ENCODE measurements at places on chromosomes 4 and X.

GRCh38 chr4:111046811-111047210, 423.9 kb upstream of the PITX2 start:
- no peak overlapping the region for H3K4me3 ChIP-seq
- no peak overlapping the region for H3K27ac ChIP-seq
- no peak for DNase-seq

DNA sequence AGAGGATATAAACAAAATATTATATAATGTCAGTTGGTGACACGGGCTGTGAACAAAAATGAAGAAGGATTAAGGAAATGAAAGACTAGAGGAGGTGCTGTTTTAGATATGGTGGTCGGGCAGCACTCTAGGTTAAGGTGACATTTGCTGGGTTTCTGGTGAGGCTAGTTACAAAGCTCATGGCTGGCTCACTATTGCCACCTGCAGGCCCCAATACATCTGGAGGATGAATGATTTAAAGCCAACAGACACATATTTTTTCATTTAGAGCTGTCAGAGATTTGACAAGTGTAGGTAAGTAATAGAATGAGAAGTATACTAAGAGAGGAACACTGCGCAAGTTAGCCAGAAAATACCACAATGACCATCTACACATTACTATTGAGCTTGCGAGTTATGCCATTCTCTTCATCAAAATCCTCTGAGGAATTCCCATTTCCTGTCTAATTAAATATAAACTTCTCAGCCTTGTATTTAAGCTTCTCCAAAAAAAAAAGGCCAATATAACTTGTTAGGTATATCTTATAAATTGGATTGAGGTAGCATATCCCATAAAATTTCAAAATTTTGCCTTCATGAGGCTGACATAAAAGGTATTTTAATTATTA, 6.4 kb upstream of the FGG start:
- peak; percentile 60 for DNase-seq
- H3K27ac ChIP-seq = no peak overlapping the region
- no peaks in the 10 kb centered on the region for H3K27me3 ChIP-seq

GRCh38 chr4:103075435-103075893, 1.1 kb downstream of the SLC9B2 start:
- no peaks in the 10 kb centered on the region for H3K36me3 ChIP-seq
- H3K4me3 ChIP-seq = no peak overlapping the region
- H3K4me1 ChIP-seq = peaks cover 14% of the 10 kb centered on the region
- H3K27ac ChIP-seq = no peak overlapping the region
- no peaks in the 10 kb centered on the region for H3K27me3 ChIP-seq
- DNase-seq = no peak

DNA sequence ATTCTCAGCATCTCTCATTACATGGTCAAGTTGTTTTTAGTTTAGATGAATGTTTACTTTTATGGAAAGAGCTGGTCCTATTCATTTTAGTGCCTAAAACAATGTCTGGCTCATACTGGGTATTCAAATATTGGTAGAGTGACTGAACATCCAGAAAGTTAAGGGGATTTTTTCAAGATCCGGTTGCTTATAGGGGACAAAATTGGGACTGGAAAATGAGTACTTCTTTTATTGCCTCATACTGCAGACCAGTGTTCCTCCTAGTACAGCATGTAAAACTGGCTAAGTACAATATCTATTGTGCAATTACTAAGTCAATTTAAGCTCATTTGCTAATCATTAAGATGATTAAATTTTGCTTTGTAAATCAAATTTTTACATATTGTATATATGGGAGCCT, 13.9 kb downstream of the RP2 start:
- no peak overlapping the region for H3K4me3 ChIP-seq
- H3K36me3 ChIP-seq = no peaks in the 10 kb centered on the region

DNA sequence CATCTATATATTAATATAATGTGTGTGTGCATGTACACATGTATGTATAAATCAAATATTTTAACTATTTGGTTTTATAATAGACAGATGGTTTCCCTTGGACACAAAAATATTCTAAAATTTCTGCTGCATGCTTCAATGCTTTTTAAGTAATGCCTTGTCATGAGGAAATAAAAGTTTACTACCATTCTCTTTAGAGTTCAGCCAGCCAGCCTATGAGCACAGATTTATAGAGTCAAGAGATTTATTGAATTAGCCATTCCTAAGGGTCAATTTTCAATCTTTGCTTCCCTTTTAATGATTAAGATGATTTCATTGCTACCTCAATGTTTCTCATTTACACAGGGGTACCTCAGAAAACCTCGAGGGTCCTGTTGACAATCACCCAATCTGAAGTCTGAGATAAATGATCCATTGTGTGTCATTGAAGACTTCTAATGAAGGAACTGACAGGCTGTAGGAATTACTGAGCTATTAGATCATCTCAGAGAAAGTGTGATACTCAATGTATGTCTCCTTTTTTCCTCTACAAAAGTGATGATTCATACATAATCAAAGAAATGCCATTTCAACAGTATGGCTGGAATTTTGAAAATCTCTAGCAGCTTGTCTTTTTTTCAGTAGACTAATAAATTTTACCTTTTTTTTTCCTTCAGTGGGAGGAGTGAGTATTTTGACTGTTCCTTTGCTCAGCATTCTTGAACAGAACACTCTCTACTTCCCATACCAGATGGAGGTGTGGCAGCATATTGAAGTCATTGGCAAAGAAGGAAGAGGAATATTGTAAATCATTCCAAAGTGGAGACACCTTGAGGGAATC, 222.6 kb upstream of the PCDH18 start:
- no peak for DNase-seq
- no peaks in the 10 kb centered on the region for H3K27me3 ChIP-seq
- no peak overlapping the region for H3K4me3 ChIP-seq
- H3K27ac ChIP-seq = no peak overlapping the region

DNA sequence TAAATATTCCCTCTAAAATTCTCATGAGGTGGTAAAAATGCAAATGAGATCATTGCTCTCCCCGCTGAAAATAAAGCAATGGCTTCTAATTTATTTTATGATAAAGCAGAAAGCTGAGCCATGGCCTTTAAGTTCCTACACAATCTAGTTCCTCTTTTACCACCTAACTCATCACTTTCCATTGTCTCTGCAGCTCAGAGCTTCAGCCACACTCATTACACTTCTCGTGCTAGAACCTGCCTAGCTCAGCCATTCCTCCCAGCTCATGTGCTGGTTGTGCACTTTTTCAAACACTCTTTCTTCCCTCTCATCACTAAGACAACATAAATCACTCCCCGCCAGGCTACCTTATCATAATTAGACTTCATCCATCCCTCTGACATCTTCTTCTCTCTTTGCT, 1112.1 kb upstream of the PRKX start:
- no peak overlapping the region for H3K4me3 ChIP-seq
- H3K36me3 ChIP-seq = no peaks in the 10 kb centered on the region
- H3K27ac ChIP-seq = no peak overlapping the region
- no peaks in the 10 kb centered on the region for H3K4me1 ChIP-seq

GRCh38 chr4:98932539-98932938, 3.6 kb upstream of the EIF4E start:
- H3K36me3 ChIP-seq = no peaks in the 10 kb centered on the region
- no peak overlapping the region for H3K27ac ChIP-seq
- no peak for DNase-seq
- no peak overlapping the region for H3K4me3 ChIP-seq

DNA sequence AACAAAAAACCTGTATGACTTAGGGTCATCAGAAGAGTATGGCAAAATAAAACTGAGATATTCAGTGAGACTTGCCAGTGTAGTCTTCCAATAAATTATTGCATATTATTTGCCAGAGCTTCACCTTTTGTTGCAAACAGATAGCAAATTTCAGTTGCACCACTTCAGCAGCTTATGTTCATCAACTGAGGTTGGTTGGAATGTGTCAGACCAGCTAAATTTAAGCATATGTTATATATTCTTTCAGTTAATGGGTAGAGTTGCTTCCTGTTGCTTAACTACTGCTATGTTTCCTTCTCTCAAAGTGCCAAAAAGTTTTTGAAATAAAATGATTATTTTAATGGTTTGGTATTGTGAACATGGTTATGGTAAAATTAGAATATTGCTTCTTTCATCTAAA, 61.5 kb downstream of the GALNT7 start:
- no peak overlapping the region for H3K27ac ChIP-seq
- H3K4me1 ChIP-seq = no peaks in the 10 kb centered on the region
- H3K4me3 ChIP-seq = no peak overlapping the region
- DNase-seq = no peak
- H3K27me3 ChIP-seq = no peaks in the 10 kb centered on the region

DNA sequence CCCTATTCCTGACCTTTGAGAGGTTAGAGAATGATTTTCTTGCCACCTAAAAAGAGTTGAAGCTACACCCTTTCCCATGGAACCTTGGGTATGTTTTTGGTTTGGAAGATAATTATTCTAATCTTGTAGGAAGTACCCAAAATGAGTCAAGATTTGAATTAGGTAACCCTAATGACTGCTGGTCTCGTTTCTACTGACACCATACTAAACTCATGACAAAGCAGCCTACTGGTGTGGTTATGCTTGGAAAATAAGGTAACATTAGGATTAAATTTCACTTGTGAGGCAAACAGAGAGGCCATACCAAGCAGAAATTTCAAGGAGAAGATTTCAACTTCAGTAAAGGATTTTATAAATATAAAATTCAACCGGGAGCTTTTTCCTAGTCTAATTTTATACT, 107.9 kb downstream of the FBXW7 start:
- no peak for DNase-seq
- H3K4me1 ChIP-seq = peaks cover 12% of the 10 kb centered on the region
- no peaks in the 10 kb centered on the region for H3K27me3 ChIP-seq
- H3K4me3 ChIP-seq = no peak overlapping the region
- no peak overlapping the region for H3K27ac ChIP-seq

DNA sequence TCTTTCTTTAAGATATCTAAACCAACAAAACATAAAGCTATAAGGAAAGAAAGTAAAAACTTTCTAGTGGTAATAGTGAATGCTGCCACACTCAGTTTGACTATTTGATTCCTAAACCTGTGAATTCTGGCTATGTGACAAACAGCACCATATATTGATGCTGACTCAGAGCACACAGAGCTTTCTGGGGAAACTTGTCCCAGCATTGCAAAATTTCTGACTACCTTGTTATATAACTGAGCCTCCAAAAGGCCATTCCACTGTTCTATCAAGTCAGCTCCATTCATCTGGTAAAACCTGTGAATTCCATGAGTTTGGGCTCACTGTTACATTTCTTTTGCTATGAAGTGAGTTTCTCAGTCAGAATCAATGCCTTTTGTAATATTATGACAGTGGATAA, 1229.7 kb downstream of the PCDH18 start:
- H3K36me3 ChIP-seq = no peaks in the 10 kb centered on the region
- no peak overlapping the region for H3K4me3 ChIP-seq
- no peak overlapping the region for H3K27ac ChIP-seq
- DNase-seq = no peak
- H3K4me1 ChIP-seq = no peaks in the 10 kb centered on the region
- H3K27me3 ChIP-seq = no peaks in the 10 kb centered on the region

- H3K4me3 ChIP-seq = no peak overlapping the region
- no peaks in the 10 kb centered on the region for H3K36me3 ChIP-seq
- no peaks in the 10 kb centered on the region for H3K27me3 ChIP-seq
- no peak for DNase-seq
- no peaks in the 10 kb centered on the region for H3K4me1 ChIP-seq
- no peak overlapping the region for H3K27ac ChIP-seq
Measured at GRCh38 chrX:123493857-123494256, 239.0 kb downstream of the THOC2 start.

- DNase-seq = no peak
- H3K36me3 ChIP-seq = no peaks in the 10 kb centered on the region
- no peak overlapping the region for H3K27ac ChIP-seq
- H3K4me1 ChIP-seq = no peaks in the 10 kb centered on the region
Measured at GRCh38 chr4:56742080-56742871, 61.2 kb upstream of the HOPX start.

- H3K27me3 ChIP-seq = no peaks in the 10 kb centered on the region
- H3K4me1 ChIP-seq = no peaks in the 10 kb centered on the region
- DNase-seq = no peak
- H3K27ac ChIP-seq = no peak overlapping the region
- no peaks in the 10 kb centered on the region for H3K36me3 ChIP-seq
Measured at GRCh38 chrX:66053414-66053813, 13.5 kb upstream of the VSIG4 start.

- H3K27ac ChIP-seq = no peak overlapping the region
- no peak for DNase-seq
- no peaks in the 10 kb centered on the region for H3K4me1 ChIP-seq
- H3K36me3 ChIP-seq = no peaks in the 10 kb centered on the region
Measured at GRCh38 chrX:34734383-34734782, 77.3 kb upstream of the TMEM47 start.

DNA sequence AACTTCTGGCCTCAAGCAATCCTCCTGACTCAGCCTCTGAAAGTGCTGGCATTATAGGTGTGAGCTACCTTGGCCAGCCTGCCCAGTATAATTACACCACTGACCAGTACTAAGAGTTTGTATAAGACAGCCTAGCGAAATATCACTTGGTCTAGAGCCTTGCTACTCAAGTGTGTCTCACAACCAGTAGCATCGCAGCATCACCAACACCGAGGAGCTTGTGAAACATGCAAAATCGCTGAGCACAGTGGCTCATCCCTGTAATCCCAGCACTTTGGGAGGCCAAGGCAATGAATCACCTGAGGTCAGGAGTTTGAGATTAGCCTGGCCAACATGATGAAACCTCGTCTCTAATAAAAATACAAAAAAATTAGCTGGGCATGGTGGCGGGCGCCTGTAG, 102.0 kb upstream of the GATB start:
- H3K36me3 ChIP-seq = no peaks in the 10 kb centered on the region
- no peak overlapping the region for H3K27ac ChIP-seq
- no peak for DNase-seq
- no peaks in the 10 kb centered on the region for H3K4me1 ChIP-seq

DNA sequence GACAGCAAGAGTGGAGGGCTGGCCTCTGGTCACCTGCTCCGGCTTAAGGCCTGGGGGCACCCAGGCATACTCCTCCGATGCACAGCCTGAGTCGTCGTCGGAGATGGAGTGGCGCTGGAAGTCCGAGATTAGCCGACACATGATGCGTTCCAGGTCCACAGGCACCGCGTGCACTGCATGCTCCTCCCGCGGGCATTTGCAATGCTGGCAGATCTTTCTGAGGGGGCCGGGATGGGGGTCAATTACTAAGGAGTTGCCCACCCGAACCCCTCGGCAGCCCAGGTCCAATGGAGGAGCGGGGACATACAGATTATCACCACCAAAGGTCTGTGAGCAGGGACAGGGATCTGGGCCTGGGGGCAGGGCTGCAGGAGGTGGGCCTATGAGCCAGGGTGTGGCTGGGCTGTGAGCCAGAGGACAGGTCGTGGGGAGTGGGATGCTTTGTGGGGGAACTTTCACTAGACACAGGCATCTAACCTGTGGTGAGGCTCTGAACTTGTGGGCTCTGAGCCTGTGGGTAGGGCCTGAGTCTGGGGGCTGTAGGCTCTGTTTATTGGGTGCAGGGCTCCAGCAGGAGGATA, 2.4 kb downstream of the PRICKLE3 start:
- peaks cover 16% of the 10 kb centered on the region for H3K4me1 ChIP-seq
- no peak for DNase-seq
- no peaks in the 10 kb centered on the region for H3K27me3 ChIP-seq
- H3K36me3 ChIP-seq = no peaks in the 10 kb centered on the region
- H3K27ac ChIP-seq = peak overlapping the region; percentile 79

DNA sequence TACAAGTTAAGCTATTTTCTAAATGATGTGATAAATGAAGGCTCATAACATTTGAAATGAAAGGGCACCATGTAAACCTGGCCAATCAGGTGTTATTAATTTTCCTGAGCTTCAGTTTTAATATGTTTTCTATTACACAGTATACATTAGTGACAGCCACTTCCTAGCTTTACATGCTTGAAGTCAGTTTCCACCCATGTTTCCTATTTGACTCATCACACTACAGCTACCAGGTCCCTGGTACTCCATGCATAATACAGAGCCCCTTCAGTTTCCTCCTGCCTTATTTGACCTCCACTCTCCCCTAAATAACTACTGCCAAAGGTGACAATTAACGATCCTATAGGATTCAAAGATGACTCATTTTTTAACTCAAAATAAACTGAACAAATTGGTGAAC, 18.3 kb downstream of the ZNF518B start:
- no peaks in the 10 kb centered on the region for H3K4me1 ChIP-seq
- H3K27ac ChIP-seq = no peak overlapping the region
- no peak overlapping the region for H3K4me3 ChIP-seq
- no peaks in the 10 kb centered on the region for H3K27me3 ChIP-seq

Measured in body of pancreas (tissue), 4 donors.